ENCODE measurements at places on chromosomes 3 and 15. TPM values are rescaled to one million over a fixed set of nuclear protein-coding genes. Genes with fewer than 3 reads are reported as not detected.
A peak's percentile ranks its signal among the peaks of the same experiment; 100 is the strongest.

ABHD10 gene
- total RNA-seq: 26.3 TPM

DNA sequence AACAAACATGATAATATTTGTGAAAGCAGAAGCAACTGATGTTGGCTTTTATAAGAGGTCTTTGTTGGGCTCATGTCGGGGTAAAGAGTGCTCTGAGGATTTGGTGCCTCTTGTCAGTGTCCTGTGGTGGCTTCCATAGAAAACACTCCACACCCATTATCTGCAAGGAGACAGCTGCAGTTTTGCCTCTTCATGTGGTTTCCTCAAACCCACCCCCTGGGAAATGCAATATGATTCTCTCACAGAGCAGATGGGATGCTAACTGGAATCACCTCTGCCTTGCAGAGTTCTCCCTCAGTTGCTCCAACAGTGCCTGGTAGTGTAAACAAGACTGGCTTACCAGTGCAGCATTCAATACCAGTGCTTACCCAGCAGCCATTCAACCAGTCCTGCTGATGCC lies 771.4 kb upstream of the CFAP20DC start:
- no peak for DNase-seq
- no peak overlapping the region for H3K27ac ChIP-seq
- peaks cover 49% of the 10 kb centered on the region for H3K4me1 ChIP-seq

DNA sequence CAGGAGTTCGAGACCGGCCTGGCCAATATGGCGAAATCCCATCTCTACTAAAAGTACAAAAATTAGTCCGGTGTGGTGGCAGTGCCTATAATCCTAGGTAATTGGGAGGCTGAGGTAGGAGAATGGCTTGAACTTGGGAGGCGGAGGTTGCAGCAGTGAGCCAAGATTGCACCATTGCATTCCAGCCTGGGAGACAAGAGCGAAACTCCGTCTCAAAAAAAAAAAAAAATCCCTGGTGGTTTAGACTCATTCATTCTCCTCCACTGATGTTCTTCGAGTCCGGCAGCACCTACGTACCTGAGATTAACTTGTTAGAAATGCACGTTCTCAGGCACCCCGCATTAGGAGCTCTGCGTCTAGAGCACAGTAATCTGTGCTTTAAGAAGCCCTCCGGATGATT lies 3.7 kb downstream of the MCTP2 start:
- no peak overlapping the region for H3K4me3 ChIP-seq
- H3K27me3 ChIP-seq: peaks cover 3% of the 10 kb centered on the region
- no peak for DNase-seq
- H3K4me1 ChIP-seq: peaks cover 41% of the 10 kb centered on the region
- no peak overlapping the region for H3K27ac ChIP-seq
- no peaks in the 10 kb centered on the region for H3K36me3 ChIP-seq

KLHL40 gene
- total RNA-seq: not detected

MEF2A gene
- 184 TPM for total RNA-seq

DNA sequence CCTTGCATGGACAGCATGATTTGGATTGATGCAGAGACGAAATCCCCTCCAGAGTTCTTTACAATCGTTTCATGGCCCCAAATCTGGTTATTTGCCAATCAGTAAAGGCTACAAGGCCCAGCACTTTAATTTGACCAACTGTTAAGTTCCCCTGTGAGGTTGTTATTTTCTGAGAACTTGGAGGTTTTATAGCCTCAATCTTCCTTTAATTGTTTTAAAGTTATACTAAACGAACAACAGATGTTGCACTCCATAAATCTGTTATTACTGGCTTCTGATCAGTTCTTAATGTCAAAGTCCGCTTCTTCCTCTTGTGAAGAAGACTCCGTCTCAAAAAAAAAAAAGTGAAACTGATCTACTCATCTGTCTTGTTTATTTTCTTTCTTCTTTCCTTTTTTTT lies 30.8 kb downstream of the LARP6 start:
- H3K4me3 ChIP-seq: no peak overlapping the region
- DNase-seq: no peak
- no peaks in the 10 kb centered on the region for H3K36me3 ChIP-seq
- peaks cover 31% of the 10 kb centered on the region for H3K4me1 ChIP-seq
- no peak overlapping the region for H3K27ac ChIP-seq
- no peaks in the 10 kb centered on the region for H3K27me3 ChIP-seq

MOBP gene
- total RNA-seq: not detected

LIPH gene
- 0.40 TPM for total RNA-seq

EFHB gene
- total RNA-seq: 1.0 TPM

ATP13A5 gene
- total RNA-seq: not detected

CDHR4 gene
- not detected for total RNA-seq

CLDN16 gene
- total RNA-seq: not detected

ERICH6 gene
- total RNA-seq: not detected

DNA sequence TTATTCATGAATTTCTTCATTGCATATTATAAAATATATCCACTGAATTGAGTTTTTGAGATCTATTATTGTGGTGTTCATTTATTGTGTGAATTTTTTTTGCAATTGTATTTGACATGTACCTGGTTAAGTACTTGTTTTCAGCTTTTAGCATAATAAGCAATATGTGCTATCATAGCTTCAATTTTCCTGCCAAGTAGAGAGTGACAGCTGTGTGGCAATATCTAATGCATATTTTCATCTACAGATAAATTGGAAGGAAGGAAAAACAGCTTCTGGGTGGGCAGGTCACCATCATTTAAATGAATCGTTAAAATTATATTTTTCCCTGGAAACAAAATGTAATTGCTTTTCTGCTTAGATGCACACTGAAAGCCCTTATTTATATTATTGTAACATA lies 296.9 kb downstream of the EPHA6 start:
- no peak overlapping the region for H3K27ac ChIP-seq
- no peaks in the 10 kb centered on the region for H3K4me1 ChIP-seq
- DNase-seq: no peak
- H3K27me3 ChIP-seq: peaks cover 4% of the 10 kb centered on the region
- H3K4me3 ChIP-seq: no peak overlapping the region

NR1I2 gene
- not detected for total RNA-seq

GRCh38 chr3:143974271-143975238 lies 2.9 kb downstream of the DIPK2A start:
- H3K27ac ChIP-seq: peak overlapping the region; percentile 97
- peak overlapping the region; percentile 97 for H3K4me3 ChIP-seq
- H3K4me1 ChIP-seq: peaks cover 59% of the 10 kb centered on the region
- DNase-seq: no peak
- H3K27me3 ChIP-seq: no peaks in the 10 kb centered on the region

DNA sequence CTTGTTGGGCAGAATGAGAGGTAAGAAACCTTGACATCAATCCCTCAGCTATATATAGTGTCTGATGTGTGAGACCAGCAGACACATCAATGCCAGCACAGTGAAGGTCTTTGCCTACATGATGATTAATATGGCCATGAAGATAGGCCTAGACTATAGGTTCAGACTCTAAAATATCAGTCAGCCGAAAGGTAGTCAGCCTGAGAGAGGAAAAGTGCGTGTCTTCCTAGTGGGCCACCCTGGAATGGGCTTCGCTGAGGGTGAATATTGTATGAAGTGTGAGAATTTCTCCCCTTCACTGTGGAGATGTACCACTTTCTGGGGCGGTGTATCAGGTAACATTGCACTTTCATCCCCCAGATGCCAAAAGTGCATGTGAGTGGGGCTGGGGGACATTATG lies 33.0 kb upstream of the EPHB1 start:
- no peak overlapping the region for H3K27ac ChIP-seq
- no peaks in the 10 kb centered on the region for H3K36me3 ChIP-seq
- DNase-seq: no peak
- H3K4me3 ChIP-seq: no peak overlapping the region
- peaks cover 9% of the 10 kb centered on the region for H3K27me3 ChIP-seq
- no peaks in the 10 kb centered on the region for H3K4me1 ChIP-seq

GRCh38 chr3:174125267-174125824 lies 727.8 kb downstream of the NLGN1 start:
- no peaks in the 10 kb centered on the region for H3K27me3 ChIP-seq
- no peak overlapping the region for H3K27ac ChIP-seq
- no peaks in the 10 kb centered on the region for H3K36me3 ChIP-seq

DALRD3 gene
- 18.3 TPM for total RNA-seq

GRCh38 chr15:81107889-81108288 lies 26.2 kb upstream of the CFAP161 start:
- no peak overlapping the region for H3K27ac ChIP-seq
- no peak overlapping the region for H3K4me3 ChIP-seq
- peaks cover 14% of the 10 kb centered on the region for H3K27me3 ChIP-seq
- H3K36me3 ChIP-seq: peaks cover 2% of the 10 kb centered on the region

DNA sequence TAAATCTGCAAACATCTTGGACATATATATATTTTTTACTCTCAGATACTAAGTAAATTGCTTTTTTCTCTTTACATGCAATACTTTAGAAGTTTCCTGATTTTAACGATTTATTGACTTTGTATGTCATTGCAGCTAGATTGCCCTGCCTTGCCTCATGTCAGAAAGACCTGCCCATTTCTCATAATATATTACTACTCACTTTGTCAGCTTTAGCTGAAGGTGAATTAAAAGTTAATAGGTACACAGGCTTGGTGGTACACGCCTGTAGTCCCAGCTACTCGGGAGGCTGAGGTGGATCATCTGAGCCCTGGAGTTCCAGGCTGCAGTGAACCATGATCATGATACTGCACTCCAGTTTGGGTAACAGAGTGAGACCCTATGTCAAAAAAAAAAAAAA lies 52.8 kb downstream of the PLS1 start:
- no peak overlapping the region for H3K27ac ChIP-seq
- no peak for DNase-seq
- no peaks in the 10 kb centered on the region for H3K27me3 ChIP-seq
- no peak overlapping the region for H3K4me3 ChIP-seq

SAMMSON gene
- 0.39 TPM for total RNA-seq

DNA sequence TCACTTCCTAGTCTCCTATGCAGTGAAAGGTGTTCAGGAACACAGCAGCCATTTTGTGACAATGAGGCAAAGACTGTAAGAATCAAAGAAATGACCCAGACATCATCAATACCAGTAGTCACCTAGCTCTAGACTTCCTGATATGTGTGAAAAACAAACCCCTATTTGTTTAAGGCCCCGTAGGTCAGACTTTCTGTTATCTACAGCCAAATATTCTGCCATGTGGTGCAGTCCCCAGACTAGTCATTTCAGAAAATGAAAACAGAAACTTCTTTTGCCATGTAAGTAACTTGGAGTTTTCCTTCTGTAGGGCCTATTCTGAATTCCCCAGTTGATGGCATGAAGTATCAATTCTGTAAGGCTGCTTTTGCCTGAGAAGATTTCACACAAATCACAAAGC lies 181.7 kb upstream of the SNTN start:
- peaks cover 5% of the 10 kb centered on the region for H3K27me3 ChIP-seq
- DNase-seq: no peak
- no peak overlapping the region for H3K27ac ChIP-seq
- H3K36me3 ChIP-seq: no peaks in the 10 kb centered on the region
- no peak overlapping the region for H3K4me3 ChIP-seq

DNA sequence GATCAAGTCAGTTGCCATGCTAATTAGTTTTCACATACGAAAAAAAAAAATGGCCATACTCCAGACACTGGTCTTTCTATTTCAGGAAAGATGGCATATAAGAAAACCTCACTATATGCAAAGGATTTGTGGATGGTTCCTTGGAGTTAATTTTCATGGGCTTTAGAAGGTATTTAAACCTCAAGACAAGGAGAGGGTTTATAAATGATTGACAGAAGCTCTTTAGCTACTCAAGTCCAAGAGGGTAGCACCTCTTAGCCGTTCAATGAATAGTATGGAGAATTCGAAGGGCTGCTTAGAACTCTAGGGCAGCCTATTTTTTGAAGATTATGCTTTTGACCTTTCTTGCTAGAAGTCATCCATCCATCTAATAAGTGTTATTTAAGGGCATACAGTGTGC lies 41.7 kb downstream of the RBMS3 start:
- H3K36me3 ChIP-seq: no peaks in the 10 kb centered on the region
- H3K27me3 ChIP-seq: no peaks in the 10 kb centered on the region

GRCh38 chr3:129783470-129783869 lies 110.0 kb downstream of the TMCC1 start:
- no peak for DNase-seq
- peaks cover 2% of the 10 kb centered on the region for H3K36me3 ChIP-seq
- no peak overlapping the region for H3K4me3 ChIP-seq
- peaks cover 23% of the 10 kb centered on the region for H3K4me1 ChIP-seq

UNC13C gene
- total RNA-seq: 1.1 TPM

GRCh38 chr3:13139471-13140065 lies 66.3 kb upstream of the IQSEC1 start:
- H3K4me1 ChIP-seq: no peaks in the 10 kb centered on the region
- H3K4me3 ChIP-seq: no peak overlapping the region
- peaks cover 48% of the 10 kb centered on the region for H3K27me3 ChIP-seq
- H3K36me3 ChIP-seq: no peaks in the 10 kb centered on the region
- no peak for DNase-seq

GRCh38 chr3:177229791-177230190 lies 32.5 kb upstream of the TBL1XR1 start:
- H3K27me3 ChIP-seq: no peaks in the 10 kb centered on the region
- H3K4me3 ChIP-seq: no peak overlapping the region
- DNase-seq: no peak
- H3K27ac ChIP-seq: no peak overlapping the region

DNA sequence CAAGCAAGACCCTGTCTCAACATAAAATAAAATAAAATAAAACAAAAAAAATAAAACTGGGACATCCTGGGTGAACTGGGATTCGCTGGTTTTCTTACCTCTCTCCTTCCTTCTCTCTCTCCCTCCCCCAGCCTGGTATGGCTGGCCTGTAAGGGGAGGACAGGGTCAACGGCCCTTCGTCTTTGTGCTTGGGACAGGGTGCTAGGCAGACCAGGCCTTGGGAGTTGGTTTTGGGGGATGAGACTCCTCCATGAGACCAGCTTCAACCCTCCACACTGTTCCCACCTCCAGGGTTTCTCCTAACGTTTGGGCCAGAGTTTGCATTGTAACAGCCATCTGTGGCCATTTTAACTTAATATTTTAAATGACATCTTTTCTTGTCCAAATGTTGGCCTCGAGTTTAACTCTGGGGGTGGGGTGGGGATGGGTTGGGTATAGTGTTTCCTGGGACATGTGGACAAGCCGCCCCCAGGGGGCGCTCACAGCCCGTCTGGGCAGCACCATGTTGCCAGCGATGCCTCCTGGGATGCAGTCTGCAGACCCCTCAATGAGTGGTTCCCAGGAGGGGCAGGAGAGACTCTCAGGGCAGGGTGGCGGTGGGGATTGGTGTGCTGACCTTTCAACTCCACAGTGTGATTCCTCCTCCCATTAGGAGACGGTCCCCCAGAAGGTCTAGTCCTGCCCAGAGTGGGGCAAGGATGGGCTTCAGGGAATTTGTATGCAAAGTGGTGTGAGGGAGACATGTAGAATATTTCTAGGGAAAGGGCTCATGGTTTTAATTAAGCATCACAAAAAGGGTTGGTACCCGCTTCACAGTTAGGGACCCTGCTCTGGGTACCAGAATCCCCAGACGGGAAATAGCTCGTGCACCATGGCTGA lies 37.7 kb upstream of the LCTL start:
- no peaks in the 10 kb centered on the region for H3K4me1 ChIP-seq
- H3K4me3 ChIP-seq: no peak overlapping the region
- no peak for DNase-seq
- H3K36me3 ChIP-seq: no peaks in the 10 kb centered on the region
- peaks cover 6% of the 10 kb centered on the region for H3K27me3 ChIP-seq

All from chondrocyte (in vitro differentiated cells).